ENCODE measurements at places on chromosomes 1 and 21.

- DNase-seq, result no peak
Observed at GRCh38 chr1:160408864-160409263, 8.5 kb downstream of the VANGL2 start.

- no peak for DNase-seq
Observed at GRCh38 chr1:53340660-53341520, 13.0 kb upstream of the LRP8 start.

DNA sequence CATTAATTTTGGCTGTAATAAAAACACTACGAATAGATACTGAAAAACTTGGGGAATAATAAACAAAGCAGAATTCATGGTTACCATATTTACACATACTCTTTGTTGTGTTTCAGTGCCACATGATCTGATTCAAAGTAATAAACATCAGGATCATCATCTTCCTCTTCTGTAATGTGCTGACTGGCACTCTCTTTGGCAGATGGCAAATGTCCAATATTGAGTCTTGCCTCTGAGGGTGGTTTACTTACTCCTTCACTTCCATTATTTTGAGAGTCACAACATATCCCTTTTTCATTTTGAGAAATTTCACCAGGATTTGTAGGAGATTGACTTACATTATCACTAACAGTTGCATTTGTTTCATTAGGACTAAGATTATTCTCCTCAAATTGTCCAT, 50.7 kb downstream of the ZZZ3 start:
- no peak for DNase-seq

DNA sequence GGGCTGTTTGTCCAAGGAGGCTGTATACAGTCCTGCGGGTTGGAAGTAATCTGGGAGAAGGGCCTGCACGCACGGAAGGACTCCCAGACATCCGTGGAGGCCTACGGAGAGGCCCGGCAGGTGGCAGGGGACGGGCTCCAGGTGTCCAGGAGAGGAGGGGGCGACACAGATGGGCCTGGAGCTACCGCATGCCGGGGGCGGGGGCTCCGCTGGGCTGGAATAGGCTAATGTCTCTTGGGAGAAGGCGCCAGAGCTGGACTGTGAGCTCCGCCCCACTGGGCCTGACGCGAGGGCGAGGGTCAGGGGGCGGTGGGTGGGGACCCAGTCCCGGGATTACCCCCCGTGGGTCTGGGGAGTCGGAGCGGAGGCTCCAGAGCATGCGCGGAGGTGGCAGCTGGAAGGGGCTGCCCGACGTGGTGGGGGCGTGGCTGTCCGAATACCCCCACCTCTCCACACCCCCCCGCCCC, 659 bp downstream of the AGO1 start:
- DNase-seq, result peak; percentile 58

- DNase-seq, result no peak
Observed at GRCh38 chr1:40344597-40344996, 27.5 kb upstream of the COL9A2 start.

GRCh38 chr1:12063141-12064072, at the start of gene TNFRSF8:
TNFRSF8 (plus strand) TSS chr1:12063303; CDS start chr1:12063599, 296 bp downstream.
- DNase-seq, result no peak

GRCh38 chr1:93304716-93305138, 41.0 kb upstream of the DR1 start:
- peak; percentile 62 for DNase-seq

DNA sequence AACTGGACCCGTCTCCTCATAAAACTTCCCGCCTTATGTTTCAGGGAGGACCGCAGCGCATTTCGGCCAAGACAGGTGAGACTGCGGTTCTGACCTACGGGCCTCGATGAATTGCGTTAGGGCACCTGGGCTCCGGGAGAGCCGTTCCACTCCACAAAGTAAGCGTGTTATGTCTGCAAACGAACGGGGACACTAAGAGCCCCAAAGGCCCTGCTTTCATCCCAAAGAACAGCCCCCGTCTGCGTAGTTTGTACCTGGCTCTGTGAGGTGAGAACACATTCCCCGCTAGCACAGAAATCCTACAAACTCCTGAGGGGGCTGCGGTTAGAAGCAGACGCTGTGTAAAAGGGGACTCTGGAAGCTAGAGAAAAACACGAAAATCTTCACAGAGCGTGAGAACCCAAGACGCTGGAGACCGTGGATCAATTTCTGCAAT, 41.6 kb upstream of the PPIAL4F start:
- no peak for DNase-seq
